Placental epithelial cell (primary cell): ENCODE measurements at places on chromosomes 13 and 19. TPM values are rescaled to one million over a fixed set of nuclear protein-coding genes. Genes with fewer than 3 reads are reported as not detected.

The COG6 gene
- 79.7 and 84.5 TPM in 2 replicates for total RNA-seq

The ANKRD27 gene
- total RNA-seq, result 21.6 and 34.5 TPM in 2 replicates

The VSTM2B gene
- total RNA-seq, result not detected in 2 replicates

The GPR12 gene
- not detected in 2 replicates for total RNA-seq

The FAM216B gene
- total RNA-seq, result not detected in 2 replicates

The PSG3 gene
- 0.11 TPM in 1 of 2 replicates, not detected in the other for total RNA-seq

The ZNF841 gene
- 25.5 and 26.2 TPM in 2 replicates for total RNA-seq

The CRX gene
- total RNA-seq, result not detected in 2 replicates

The PSG2 gene
- total RNA-seq, result not detected in 2 replicates

The ICAM1 gene
- 0.87 and 1.2 TPM in 2 replicates for total RNA-seq

The LIM2 gene
- not detected in 2 replicates for total RNA-seq

The TTC9B gene
- under 0.01 TPM in 1 of 2 replicates, not detected in the other for total RNA-seq

The CLC gene
- total RNA-seq, result not detected in 2 replicates

The RFPL4A gene
- not detected in 2 replicates for total RNA-seq

The ZNF490 gene
- 8.9 and 9.4 TPM in 2 replicates for total RNA-seq

The BRCA2 gene
- 3.5 and 4.1 TPM in 2 replicates for total RNA-seq

The NRTN gene
- total RNA-seq, result 0.65 and 1.2 TPM in 2 replicates

The CLDND2 gene
- not detected in 2 replicates for total RNA-seq

The CALR3 gene
- total RNA-seq, result 0.79 TPM in 1 of 2 replicates, not detected in the other
